ENCODE measurements at places on chromosomes 12 and 14.

GRCh38 chr14:74573421-74574089 lies 38.5 kb downstream of the LTBP2 start:
- H3K4me1 ChIP-seq: no peaks in the 10 kb centered on the region
- no peak overlapping the region for H3K27ac ChIP-seq
- H3K36me3 ChIP-seq: no peaks in the 10 kb centered on the region
- H3K27me3 ChIP-seq: no peaks in the 10 kb centered on the region
- no peak overlapping the region for H3K4me3 ChIP-seq

GRCh38 chr12:46438719-46439319 lies 66.2 kb upstream of the SLC38A2 start:
- H3K27ac ChIP-seq: no peak overlapping the region
- no peaks in the 10 kb centered on the region for H3K4me1 ChIP-seq
- H3K36me3 ChIP-seq: no peaks in the 10 kb centered on the region

GRCh38 chr12:80936642-80937390 lies 918 bp downstream of the LIN7A start:
- no peaks in the 10 kb centered on the region for H3K36me3 ChIP-seq
- H3K4me1 ChIP-seq: no peaks in the 10 kb centered on the region
- no peaks in the 10 kb centered on the region for H3K27me3 ChIP-seq
- H3K4me3 ChIP-seq: peak overlapping the region; percentile 67

- 0 out of 2 replicates have a peak, but pooled peaks cover 2% of the 10 kb centered on the region for H3K4me1 ChIP-seq
- no peak overlapping the region for H3K27ac ChIP-seq
- H3K4me3 ChIP-seq: no peak overlapping the region
- H3K27me3 ChIP-seq: no peaks in the 10 kb centered on the region
- no peaks in the 10 kb centered on the region for H3K36me3 ChIP-seq
- no peak for DNase-seq
These were observed 56.7 kb downstream of the TTC7B start for GRCh38 chr14:90759370-90760077.

DNA sequence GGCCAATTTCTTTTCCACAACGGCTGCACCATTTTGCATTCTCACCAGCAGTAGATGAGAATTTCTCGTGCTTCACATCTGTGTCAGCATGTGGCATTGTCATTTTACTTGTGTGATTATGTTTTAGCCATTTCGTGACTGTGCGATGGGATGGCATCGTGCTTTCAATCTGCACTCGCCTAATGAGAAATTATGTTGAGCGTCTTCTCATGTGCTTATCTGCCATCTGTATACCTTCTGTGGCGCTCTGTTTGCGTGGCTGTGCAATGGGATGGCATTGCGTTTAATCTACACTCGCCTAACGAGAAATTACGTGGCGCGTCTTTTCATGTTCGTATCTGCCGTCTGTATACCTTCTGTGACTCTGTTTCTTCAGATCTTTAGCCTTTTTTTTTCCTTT lies 14.9 kb upstream of the GPR132 start:
- no peak for DNase-seq
- H3K4me1 ChIP-seq: no peaks in the 10 kb centered on the region
- H3K4me3 ChIP-seq: no peak overlapping the region

DNA sequence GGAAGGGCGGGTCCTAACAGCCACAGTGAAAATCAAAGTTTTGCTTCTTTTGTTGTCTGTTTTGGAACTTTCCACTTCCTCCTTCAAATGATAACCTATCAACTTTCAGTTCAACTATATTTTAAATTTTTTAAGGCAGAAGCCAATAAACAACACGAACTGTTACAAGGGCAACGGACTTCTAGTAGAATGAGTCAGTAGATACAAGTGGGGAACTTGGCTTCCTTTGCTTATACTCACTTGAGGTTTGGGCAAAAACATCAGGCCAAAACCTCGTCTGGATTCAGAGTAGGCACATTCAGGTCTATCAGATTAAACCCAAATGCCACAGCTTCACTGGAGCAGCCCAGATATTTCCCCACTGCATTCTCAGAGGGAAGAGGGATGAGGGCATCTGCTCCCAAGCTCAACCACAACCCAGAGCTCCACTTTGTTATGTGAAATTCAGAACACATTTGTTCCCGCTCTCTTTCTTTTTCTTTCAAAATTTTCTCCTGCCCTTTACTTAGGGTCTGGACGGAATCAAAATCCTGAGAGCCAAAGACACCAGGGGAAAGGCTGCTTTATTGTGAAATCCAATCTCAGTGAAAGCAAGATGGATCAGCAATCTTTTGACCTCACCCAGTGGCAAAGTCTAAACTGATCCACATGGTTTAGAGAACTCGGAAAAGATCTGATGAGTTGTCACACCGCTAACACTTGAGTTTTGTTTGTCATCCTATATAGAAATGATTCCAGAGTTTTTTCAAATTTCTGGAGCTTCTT lies 152.5 kb upstream of the BTG1 start:
- no peak for DNase-seq
- no peak overlapping the region for H3K27ac ChIP-seq
- no peaks in the 10 kb centered on the region for H3K36me3 ChIP-seq
- H3K4me3 ChIP-seq: no peak overlapping the region

DNA sequence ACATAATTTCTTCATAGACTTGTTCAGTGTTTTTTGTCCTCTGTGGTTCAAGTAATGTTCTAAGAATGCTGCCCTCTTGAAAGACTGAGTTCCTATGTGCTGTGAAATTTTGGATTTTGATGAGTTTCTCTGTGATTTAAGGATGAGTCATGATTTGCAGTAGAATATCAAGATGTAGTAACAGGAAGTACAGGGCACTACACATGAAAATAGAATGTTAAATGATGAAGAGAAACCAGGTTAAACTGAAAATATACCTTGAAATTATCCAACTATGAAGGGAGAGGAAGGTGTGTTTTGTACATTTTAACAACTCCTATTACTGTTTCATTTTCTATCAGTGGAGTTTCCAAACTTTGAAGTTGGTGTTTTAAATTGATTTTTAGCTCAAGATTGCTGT lies 4.8 kb downstream of the ELK3 start:
- H3K4me1 ChIP-seq: peaks cover 57% of the 10 kb centered on the region
- H3K27me3 ChIP-seq: no peaks in the 10 kb centered on the region
- peak overlapping the region; percentile 19 for H3K4me3 ChIP-seq
- no peaks in the 10 kb centered on the region for H3K36me3 ChIP-seq

DNA sequence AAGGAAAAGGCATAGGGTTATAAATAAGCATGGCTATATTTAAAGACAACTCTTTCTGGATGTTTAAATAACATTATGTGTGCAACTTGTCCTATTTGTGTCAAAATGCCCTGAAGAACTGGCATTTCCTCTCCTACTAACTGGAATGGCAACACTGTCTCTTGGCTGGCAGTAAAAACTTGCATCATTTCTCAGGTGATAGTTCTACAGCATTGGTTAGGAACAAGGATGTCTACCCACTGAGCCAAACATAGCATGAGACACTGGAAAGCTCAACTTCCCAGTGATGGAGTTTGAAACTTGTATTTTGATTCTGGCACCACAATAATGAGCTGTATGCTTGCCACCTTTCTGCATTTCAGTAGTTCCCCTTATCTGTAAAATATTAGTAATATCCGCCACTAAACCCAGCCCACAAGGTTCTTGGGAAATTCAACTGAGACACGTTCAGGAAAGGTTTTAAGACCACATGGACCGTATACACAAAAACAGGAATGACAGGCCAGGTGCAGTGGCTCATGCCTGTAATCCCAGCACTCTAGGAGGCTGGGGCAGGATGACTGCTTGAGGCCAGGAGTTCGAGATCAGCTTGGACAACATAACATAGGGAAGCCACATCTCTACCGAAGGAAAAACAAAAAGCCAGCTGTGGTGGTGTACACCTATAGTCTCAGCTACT lies 5.1 kb downstream of the SLC38A2 start:
- H3K4me1 ChIP-seq: peaks cover 53% of the 10 kb centered on the region
- H3K4me3 ChIP-seq: no peak overlapping the region
- DNase-seq: no peak
- H3K27me3 ChIP-seq: no peaks in the 10 kb centered on the region

DNA sequence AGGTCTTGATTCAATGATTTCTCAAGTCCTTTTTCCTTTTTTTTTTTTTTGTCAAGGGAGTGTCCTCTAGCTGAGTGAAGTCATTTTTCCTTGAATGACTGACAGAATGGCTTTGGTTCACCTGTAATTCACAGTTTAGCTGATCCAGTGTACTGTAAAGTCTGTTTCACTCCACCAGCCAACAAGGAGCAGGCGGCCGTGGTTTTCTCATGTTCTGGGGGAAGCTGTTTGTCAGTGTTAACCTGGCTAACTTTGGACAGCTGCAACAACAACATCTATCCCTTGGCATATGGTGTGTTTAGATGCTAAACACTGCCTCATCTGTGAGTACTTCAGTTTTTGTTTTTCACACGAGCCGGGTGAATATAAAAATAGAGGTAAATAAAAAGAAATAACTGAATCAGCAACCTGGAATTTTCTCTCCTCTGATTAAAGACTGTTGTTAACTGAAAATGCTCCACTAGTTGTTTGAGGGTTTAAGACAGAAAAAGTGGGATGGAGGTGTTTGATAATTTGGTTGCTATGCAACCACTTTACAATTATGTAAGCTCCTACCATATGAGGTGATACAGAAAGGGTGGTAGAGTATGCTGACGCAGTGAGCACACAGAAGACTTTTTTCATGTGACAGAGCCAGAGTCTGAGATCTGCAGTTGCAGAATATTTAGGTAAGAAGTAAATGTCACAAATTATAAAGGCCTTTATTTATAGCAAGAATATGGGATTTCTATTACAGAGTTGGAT lies 50.3 kb upstream of the SLC2A13 start:
- no peaks in the 10 kb centered on the region for H3K27me3 ChIP-seq
- H3K36me3 ChIP-seq: no peaks in the 10 kb centered on the region
- H3K4me1 ChIP-seq: no peaks in the 10 kb centered on the region
- no peak for DNase-seq
- H3K27ac ChIP-seq: no peak overlapping the region

GRCh38 chr14:71508901-71509300 lies 423.3 kb upstream of the RGS6 start:
- no peak for DNase-seq
- no peaks in the 10 kb centered on the region for H3K36me3 ChIP-seq
- H3K4me1 ChIP-seq: no peaks in the 10 kb centered on the region
- H3K4me3 ChIP-seq: no peak overlapping the region
- no peak overlapping the region for H3K27ac ChIP-seq

GRCh38 chr12:95105540-95105939 lies 32.1 kb upstream of the NR2C1 start:
- no peaks in the 10 kb centered on the region for H3K36me3 ChIP-seq
- no peaks in the 10 kb centered on the region for H3K4me1 ChIP-seq
- no peak overlapping the region for H3K4me3 ChIP-seq
- no peak overlapping the region for H3K27ac ChIP-seq

- H3K4me3 ChIP-seq: peak overlapping the region; percentile 7
- peaks cover 8% of the 10 kb centered on the region for H3K36me3 ChIP-seq
- no peaks in the 10 kb centered on the region for H3K27me3 ChIP-seq
- DNase-seq: peak; percentile 29
- peaks cover 28% of the 10 kb centered on the region for H3K4me1 ChIP-seq
These were observed 31.1 kb downstream of the SSH1 start for GRCh38 chr12:108826101-108826806.

DNA sequence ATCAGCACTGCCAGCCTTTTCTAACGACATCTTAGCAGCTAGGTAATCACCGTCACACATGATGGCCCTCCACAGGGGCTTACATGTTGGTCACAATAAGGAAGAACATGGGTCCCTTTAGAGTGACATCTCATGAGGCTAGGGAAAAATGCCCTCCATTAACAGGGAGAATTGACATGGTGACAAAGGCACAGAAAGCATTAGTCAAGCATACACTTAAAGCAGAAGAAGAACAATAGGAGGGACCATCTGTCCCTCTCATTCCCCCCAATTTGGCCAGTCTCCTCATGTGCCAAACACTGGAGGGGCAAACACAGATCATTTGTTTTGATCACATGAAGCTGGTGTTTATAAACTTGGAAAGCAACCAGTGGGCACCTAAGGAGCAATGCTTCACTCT lies 78.0 kb downstream of the GRIP1 start:
- no peak overlapping the region for H3K4me3 ChIP-seq
- H3K27me3 ChIP-seq: no peaks in the 10 kb centered on the region
- no peak for DNase-seq
- H3K36me3 ChIP-seq: no peaks in the 10 kb centered on the region

- no peaks in the 10 kb centered on the region for H3K36me3 ChIP-seq
- H3K4me3 ChIP-seq: no peak overlapping the region
- no peaks in the 10 kb centered on the region for H3K4me1 ChIP-seq
- DNase-seq: no peak
- H3K27me3 ChIP-seq: no peaks in the 10 kb centered on the region
These were observed 7.1 kb upstream of the CGRRF1 start for GRCh38 chr14:54502602-54503001.

DNA sequence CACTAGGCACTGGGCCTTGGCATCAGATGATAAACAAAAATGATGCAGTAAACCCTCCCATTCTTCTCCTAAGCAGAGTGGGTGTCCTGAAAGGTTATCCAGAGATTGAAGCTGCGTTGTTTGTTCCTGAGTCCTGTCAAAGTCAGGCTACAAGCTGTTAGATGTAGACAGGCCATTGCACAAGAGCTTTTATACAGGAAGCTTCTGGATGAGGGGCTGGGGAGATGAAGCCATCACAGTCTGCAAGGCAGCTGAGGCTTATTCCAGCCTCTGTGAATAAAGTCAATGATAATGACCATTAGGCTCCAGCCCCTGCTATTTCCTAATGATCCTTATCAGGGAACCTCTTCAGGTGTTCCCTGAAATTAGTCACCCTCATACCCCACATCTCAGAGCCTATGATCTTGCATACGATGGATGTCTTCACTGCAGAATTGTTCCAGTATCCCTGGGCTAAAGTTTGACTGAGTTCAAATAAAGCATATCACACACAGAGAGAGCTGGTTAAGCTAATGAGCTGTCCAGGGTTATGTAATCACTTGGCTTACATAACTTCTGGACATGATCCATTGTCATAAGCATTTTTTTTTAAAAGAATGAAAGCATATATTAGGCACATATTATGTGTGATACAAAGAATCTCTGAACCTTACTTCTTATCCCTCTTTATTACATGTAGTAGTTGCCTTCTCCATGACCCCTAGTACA lies 337.1 kb upstream of the OR4E1 start:
- no peaks in the 10 kb centered on the region for H3K36me3 ChIP-seq
- no peaks in the 10 kb centered on the region for H3K27me3 ChIP-seq
- H3K4me1 ChIP-seq: no peaks in the 10 kb centered on the region
- DNase-seq: no peak
- no peak overlapping the region for H3K4me3 ChIP-seq
- H3K27ac ChIP-seq: no peak overlapping the region

- H3K36me3 ChIP-seq: no peaks in the 10 kb centered on the region
- peak; percentile 9 for DNase-seq
- no peaks in the 10 kb centered on the region for H3K27me3 ChIP-seq
- H3K27ac ChIP-seq: no peak overlapping the region
- H3K4me1 ChIP-seq: no peaks in the 10 kb centered on the region
These were observed 359.9 kb downstream of the NRXN3 start for GRCh38 chr14:78530078-78530477.

Data from MM.1S (cell line).